ENCODE measurements at places on chromosomes 2 and 18. TPM values are rescaled to one million over a fixed set of nuclear protein-coding genes. Genes with fewer than 3 reads are reported as not detected.

DNA sequence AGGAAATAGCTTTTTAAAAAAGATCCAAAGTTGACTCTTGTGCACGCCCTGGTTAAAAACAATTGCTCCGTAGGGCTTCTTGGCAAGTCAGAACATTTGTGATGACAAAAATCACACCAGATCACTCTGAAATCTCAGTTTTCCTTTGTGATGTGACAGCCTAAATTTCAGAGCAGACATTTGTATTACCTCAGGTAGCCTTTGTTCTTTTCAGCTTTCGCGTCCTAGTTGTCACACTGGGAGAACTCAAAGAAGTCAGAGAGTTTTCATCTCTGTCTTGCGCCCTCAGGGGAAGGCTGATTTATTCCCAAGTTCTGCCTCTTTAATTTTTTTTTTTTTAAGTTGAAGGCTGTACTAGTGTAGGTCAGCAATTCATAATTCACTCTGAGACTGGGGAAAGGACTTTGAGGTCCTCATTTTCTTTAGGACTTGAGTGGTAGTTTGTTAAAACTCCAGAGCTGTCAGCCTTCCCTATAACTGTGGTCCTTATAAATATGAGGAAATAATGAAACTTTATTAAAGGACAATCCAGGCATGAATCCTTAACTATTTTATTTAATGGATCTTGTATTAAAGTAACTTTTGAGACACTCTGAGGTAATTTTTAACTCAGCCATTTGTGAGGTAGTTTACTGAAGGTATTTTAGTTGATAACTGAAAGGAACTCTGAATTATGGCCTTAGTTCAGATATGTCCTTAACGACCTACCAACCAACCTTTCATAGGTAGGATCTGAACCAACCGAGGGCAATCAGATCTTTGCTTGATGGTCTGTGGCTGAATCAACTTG lies 525.1 kb upstream of the FAM98A start:
- DNase-seq = no peak

The ASB18 gene
- total RNA-seq = not detected

GRCh38 chr2:62724886-62725711 lies 19.6 kb downstream of the EHBP1 start:
- DNase-seq = peak; percentile 71

The FAM237A gene
- total RNA-seq = not detected

The GATA6 gene
- not detected for total RNA-seq

The SLC19A3 gene
- 2.3 TPM for total RNA-seq

GRCh38 chr2:47819834-47820233 lies 36.9 kb downstream of the MSH6 start:
- no peak for DNase-seq

Measured in H9 (cell line).